NK-92 treated with Interleukin-12 subunit alpha and Interleukin-12 subunit beta, amount 100 ng/mL, for 24 hours (cell line): ENCODE measurements at places on chromosomes 5 and 9.

- DNase-seq, result no peak
Measured at GRCh38 chr9:76654051-76654461, 110.2 kb upstream of the PCA3 start.

DNA sequence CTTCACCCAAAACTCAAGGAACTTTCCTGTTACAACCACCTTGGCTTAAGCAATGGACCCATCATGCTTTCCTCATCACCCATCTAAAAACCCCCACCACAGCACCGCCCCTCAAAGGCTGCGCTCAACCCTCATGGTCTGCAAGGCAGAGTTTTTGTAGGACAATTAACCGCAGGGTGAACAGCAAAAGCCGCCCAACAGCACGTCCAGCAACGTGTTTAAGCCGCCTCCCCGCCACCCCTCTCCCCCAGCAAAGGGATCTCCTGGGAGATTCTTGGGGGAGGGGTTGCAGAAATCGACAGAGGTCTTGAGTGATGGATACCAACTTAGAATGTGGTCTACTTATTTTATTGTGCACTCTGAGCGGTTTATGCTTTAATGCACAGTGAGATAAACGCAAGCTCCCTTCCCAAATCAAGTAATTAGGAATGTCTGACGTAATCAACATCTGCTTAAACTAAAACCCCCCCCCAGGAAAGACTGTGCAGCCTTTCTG is 1.9 kb downstream of the ROR2 start:
- no peak for DNase-seq

GRCh38 chr5:89850513-89850865 is 559.1 kb downstream of the CETN3 start:
- DNase-seq, result no peak

- no peak for DNase-seq
Measured at GRCh38 chr5:146662229-146662628, 146.2 kb upstream of the GPR151 start.

GRCh38 chr5:150209099-150209635 is 19.3 kb downstream of the SLC6A7 start:
- no peak for DNase-seq

- no peak for DNase-seq
Measured at GRCh38 chr5:176693477-176693851, 46.2 kb downstream of the TSPAN17 start.

GRCh38 chr9:16627521-16627920 is 242.9 kb downstream of the BNC2 start:
- DNase-seq, result no peak

DNA sequence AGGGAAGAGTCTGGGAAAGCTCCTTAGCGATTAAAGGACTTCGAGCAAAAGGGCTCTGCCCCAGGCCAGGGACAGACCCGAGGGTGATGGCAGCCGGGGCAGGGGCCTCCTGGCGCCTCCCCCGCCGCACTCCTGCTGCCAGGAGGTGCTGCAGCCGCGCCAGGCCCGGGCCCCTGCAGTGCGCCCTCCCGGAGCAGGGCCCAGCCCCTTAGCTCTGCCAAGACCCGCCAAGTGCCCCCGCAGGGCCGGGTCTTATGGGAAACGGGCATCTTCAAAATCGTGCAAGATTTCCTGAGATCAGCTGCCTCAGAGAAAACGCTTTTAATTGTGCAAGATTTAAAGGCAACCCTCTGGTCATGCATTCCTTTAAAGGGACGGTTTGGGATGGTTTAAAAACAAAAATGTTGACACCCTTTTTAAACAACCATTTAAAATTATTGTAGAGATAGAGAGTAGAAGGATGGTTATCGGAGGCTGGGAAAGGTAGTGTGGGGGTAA is 52.4 kb downstream of the CDC14B start:
- DNase-seq, result no peak

- DNase-seq, result no peak
Measured at GRCh38 chr5:86029308-86029707, 588.4 kb upstream of the COX7C start.

DNA sequence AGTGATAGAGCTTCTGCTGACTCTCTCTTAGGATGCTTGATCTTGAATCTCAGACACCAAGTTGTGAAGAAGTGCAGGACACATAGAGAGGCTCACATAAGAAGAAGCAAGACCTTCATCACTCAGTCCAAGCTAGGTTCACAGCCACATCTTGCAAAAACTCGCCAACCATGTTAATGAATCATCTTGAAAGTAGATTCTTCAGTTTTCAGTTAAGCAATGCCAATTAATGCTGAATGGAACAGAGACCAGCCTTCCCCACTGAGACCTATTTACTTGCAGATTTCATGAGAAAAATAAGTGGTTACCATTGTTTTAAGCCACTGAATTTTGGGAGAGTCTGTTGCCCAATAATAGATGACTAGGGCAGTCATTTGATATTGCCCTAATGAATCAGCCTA is 217.7 kb upstream of the EDIL3 start:
- DNase-seq, result no peak

- no peak for DNase-seq
Measured at GRCh38 chr5:150443242-150444075, 6.1 kb downstream of the RPS14 start.

DNA sequence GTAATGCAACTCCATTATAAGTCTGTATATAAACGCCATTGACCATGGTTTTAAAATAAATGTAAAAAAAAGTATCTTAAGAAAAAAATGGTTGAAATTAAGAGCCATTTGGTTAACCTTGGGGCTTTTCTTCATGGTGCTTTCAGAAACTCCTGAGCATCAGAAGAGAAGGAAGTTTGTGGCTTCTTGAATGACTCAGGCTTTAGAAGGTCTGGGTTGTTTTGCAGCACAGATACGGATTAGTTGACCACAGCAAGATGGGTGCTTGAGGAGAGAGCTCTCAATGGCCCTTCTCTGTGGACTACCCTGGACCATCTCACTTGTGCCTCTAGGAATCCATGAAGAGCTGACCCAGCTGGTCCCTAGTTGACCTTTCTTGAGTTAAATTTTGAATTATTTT is 189.5 kb downstream of the TMEM38B start:
- peak; percentile 3 for DNase-seq

DNA sequence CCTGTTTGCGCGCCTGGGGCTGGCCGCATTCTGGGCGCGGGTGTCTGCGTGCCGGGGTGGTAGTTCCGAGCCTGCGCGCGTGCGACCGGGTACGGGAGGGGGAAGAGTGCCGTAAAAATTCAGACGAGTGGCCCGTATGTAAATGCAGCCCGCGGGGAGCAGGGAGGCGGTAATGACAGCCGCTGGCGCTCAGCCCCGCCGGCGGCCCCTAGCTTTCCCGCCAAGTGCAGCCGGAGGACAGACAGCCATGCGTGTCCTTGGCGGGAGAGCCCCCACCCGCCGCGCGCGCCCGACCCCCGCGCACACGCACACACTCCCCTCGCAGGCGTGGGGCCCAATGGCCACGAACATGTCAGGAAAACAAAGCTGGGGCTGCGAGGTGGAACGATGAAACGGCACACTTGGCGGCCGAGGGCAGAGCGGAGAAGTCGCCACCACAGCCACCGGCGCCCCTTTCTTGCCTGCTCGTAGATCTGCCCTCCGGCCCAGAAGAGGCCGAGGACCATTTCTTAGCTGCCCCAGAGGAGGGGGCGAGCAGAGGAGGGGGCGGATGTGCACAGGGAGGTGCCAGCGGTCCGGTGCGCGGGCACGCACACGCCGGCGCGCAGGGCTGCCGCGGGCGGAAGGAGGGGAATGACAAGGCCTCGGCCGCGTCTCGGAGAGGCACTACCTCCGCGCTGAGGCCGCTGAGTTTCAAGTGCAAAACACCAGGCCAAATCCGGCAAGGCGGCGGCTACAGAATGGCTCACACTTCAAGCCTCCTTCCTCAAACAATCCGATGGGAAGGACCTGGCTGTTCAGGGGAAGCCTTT is 208.4 kb downstream of the MEF2C start:
- no peak for DNase-seq

DNA sequence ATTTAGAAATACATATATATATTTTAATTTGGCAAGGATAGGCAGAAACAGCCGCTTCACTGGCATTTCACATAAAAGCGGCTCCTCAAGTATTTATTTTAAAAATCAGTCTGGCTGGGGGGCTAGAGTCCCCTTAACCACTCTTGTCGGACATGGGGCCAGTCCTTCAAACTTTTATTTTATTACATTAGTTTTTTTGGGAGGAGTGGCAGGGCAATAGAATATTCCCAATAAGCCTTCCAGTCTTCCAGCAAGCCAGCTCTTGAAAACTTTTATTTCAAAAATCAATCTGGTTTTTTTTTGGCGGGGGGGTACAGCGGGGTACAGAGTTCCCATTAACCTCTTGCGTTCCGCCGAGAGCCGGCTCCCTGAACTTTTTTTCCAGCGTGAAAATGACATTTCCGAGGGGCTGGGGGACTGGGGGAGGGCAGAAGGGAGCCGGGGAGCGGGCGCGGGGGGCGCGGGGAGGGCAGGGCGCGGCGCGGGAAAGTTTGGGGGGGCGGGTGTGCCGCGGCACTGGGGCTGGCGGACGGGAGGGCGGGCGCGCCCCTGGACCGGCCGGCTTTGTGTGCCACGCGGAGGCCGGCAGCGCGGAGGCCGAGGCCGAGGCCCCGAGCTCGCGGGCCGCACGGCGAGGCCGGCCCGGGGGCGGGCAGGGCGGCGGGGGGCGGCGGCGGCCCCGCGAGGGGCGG is 504 bp upstream of the ZNF618 start:
- no peak for DNase-seq

DNA sequence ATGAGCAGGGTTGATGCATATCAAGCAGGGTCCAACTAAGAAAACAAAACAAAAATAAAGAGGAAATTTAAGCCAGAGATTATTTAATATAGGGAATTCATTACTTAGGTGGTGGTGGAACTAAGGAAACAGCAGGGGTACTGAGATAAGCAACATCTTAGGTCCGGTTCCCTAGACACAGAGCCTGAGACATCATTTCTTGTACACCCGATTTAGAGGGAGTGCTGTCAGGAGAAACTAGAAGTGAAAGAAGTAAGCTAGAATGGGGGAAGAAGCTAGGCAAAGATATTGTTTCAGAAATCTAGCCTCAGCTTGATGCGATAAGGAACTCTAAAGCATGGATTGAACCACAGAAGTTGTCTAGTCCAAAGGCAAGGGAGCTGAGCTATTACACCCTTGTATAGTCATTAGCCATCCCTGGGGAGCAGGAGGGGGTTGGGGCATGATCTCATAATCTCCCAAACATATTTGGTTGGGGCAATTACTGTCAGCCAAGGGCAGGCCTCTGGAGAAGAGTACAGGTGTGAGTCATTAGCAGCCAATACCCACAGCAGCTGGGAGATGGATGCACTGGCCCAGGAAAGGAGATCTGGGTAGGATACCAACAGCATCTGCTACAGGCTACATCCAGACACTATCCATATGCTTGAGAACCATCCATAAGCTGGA is 194.5 kb downstream of the ARL15 start:
- DNase-seq, result no peak

- DNase-seq, result no peak
Measured at GRCh38 chr5:134510970-134511795, 14.3 kb upstream of the JADE2 start.

DNA sequence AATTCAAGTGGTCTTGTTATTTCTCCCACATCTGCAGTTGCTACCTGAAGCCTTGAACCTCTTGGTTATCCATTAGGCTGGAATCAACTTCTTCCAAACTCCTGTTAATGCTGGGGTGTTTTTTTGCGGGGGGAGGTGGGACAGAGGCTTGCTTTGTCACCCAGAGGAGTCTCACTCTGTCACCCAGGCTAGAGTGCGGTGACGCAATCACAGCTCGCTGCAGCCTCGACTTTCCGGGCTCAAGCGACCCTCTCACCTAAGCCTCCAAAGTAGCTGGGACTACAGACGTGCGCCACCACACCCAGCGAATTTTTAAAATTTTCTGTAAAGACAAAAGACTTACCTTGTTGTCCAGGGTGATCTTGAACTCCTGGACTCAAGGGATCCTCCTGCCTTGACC is 4.4 kb downstream of the SCGB3A1 start:
- DNase-seq, result no peak

- DNase-seq, result no peak
Measured at GRCh38 chr9:82410306-82410705, 421.7 kb downstream of the SPATA31D1 start.

GRCh38 chr9:137956039-137956438 is 78.5 kb downstream of the CACNA1B start:
- DNase-seq, result no peak

GRCh38 chr5:15472116-15472515 is 27.9 kb upstream of the FBXL7 start:
- no peak for DNase-seq

DNA sequence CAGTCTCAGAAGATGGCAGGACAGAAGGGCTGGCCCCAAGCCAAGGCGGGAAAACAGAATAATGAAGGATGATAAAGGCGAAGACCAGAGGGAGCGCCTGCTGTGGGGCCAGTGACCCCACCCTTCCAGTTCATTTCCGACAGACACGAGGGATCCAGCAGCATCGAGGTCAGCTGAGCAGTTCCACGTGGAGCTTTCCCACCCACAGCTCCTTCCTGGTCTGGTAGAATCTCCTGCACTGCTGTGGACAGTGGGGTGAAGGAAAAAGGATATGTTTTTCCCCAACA is 265.9 kb upstream of the VLDLR start:
- DNase-seq, result no peak

GRCh38 chr5:146647656-146648199 is 131.7 kb upstream of the GPR151 start:
- DNase-seq, result no peak

GRCh38 chr9:114169029-114169951 is 14.0 kb downstream of the COL27A1 start:
- DNase-seq, result no peak

DNA sequence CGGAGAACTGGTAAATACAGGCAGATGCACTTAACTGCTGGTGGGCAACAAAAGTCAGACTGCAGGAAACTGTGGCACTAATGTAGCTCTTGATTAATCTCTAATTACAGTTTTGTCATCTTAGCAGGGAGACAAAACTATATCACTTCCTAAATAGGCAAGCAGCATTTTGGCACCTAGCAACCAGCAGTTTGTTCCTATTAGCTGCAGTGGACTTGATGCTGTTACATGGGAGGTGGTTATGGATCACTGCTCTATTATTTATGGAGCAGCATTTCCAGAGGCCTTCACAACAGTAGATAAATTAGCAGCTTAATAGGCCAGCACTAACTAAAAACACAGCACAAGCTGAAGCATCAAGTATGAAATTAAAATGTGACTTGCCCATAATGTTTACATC is 518.3 kb upstream of the ITGA1 start:
- no peak for DNase-seq

DNA sequence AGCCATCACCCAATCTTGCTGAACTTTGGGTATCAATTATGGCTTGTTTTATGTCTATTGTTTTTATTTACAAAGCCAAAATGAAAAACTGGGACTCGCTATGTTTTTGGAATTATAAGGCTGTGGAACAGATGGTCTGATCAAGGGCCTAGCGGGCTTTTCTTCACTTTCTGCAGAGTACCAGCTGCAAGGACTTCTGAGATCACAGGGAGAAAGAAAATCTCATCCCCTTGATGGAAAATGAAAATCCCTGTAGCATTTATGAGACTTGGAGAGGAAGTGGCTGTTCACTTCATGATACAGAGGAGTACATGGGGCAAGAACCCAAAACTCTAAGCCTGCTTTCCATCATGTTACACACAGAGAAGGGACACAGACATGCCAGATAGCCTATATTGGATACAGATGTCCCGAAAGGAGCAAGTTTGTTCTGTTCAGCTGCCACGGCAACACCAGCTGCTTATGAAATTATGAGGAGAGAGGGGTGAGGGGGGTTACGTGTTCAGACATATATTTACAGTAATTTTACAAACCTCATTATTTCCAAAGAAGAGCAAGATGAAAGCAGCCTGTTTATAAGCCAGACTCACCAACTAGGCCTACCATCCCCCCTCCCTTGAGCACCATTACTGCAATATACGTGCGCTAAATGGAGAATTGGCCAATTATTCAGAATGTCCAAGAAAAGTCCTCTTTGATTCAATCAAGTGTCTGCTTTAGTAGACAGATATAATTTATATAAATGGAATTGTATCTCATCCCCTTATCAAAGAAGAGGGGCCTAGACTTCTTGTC is 220.0 kb downstream of the MARCHF11 start:
- no peak for DNase-seq
